Activated CD8-positive, alpha-beta memory T cell treated with anti-CD3 and anti-CD28 coated beads for 4 hours (primary cell): ENCODE measurements at places on chromosomes 11 and 22.

GRCh38 chr11:3095712-3096361, 38.6 kb upstream of the CARS1 start:
- DNase-seq, result no peak

- DNase-seq, result no peak
Observed at GRCh38 chr22:17945888-17946648, 78.3 kb downstream of the MICAL3 start.

DNA sequence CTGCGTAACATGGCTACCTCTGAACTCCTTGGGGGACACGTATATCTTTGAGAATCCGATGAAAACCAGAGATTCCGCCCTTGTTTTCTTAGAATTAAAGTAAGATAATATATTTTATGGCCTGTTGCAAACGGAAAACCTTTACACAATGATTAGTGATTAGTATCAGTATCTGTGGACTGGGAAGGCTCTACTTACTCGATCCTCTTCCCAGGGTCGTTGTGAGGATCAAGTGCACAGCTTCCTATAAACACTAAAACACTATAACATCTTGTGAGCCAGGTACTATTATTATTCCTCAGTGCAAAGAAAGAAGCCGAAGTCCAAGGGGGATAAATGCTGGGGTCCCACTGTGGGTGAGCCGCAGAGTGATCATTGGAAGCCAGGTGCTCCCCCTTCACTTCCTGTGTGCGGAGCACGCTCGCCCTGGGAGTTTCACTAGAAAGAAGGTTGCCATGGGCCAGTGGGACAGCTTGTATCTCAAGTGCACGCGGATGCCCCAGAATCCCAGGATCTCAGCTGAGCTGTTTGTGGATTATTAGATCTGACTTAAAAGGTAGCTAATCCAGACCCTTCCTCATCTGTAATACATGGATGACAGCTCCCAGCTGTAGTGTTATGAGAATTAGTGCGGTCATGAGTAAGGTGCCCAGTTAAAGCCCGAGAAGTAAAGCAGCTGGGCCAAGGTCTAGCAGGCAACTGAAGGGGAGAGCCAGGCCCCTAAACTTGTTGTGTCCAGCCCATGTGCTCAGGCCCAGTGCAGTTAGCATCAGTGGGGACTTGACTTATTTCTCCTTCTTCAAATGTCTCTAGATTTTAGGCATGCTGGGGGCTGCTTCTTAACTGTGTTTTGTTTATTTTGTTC, 839 bp downstream of the CBY1 start:
- DNase-seq, result no peak

GRCh38 chr22:44876921-44877320, 124.5 kb downstream of the ARHGAP8 start:
- DNase-seq, result no peak

DNA sequence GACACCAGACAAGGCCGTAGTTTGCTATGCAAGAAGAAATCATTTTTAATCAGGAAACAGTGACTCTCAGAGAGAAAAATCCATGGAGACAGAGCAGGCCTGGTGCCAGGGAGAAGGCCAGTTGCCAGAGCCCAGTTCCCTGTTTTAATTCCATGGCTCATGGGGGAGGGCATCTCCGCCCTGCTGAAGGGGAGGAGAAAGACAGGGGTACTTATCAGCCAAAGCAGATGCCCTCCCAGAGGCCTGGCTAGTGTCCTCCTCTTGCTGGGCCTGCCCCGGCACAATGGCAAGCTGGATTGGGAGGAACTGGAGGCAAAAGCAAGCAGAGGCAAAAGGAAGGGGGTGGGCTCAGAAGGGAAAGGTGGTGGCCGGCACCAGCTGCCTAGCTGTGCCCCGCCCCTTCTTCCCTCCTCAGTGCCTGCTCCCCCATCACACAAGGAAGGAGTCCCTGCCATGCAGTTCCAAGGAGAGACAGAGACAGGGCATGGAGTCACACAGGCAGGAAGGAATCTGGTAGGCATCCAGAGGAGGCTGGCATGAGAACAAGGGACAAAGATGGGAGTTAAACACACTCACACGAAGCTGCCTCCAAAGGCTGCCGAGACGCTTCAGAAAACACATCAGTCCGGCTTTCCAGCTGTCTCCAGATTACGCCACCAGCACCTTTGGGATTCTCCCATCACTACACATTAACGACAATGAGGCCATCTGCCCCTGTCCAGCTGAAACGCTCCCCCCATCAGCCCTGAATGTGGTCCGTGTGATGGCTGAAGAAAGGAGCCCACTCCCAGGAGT, 591.8 kb downstream of the BUD13 start:
- DNase-seq, result no peak

DNA sequence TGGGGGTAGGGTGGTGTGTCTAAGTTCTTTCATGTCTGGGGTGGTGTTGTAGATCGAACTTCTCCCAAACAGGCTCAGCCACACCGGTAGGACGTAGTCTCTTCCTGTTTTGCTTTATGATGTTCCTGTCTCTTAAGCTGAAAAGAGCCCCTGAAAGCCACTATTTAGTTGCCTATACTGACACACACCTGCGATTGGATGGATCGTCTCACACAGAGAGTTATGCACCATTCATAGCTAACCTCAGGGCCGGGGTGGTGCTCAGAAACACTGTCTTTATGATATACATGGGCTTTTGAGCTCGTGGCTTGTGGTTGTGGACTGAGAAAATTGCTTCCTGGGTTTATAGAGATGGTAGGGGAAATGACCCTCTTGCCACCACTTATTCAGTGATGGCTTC, 137.6 kb downstream of the TEAD1 start:
- DNase-seq, result no peak

GRCh38 chr11:113992459-113993110, 17.7 kb downstream of the HTR3A start:
- no peak for DNase-seq

- DNase-seq, result no peak
Observed at GRCh38 chr11:44930588-44931302, 19.9 kb downstream of the TP53I11 start.

DNA sequence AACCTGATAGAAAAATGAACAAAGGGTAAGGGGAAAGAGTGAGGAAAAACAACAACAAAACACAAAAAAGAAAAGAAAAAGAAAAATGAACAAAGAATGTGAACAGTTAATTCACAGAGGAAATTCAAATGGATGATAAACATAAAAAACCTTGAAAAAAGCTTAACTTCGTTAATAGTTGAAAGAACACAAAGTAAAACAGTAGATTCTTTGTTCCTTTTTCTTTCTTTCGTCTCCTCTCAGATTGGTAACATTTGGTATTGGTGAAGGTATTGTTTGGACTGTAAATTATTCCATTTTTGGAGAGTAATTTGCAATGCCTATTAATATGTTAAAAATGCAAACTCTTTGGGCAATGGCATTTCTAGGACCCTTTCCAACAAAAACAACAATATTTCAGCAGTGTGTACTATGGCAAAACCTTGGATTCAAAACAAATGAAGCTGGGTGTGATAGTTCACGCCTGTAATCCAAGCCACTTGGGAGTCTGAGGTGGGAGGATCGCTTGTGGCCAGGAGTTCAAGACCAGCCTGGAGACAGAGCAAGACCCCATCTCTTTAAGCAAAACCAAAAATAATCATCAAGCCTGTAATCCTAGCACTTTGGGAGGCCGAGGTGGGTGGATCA, 3.3 kb upstream of the BACE1 start:
- no peak for DNase-seq

DNA sequence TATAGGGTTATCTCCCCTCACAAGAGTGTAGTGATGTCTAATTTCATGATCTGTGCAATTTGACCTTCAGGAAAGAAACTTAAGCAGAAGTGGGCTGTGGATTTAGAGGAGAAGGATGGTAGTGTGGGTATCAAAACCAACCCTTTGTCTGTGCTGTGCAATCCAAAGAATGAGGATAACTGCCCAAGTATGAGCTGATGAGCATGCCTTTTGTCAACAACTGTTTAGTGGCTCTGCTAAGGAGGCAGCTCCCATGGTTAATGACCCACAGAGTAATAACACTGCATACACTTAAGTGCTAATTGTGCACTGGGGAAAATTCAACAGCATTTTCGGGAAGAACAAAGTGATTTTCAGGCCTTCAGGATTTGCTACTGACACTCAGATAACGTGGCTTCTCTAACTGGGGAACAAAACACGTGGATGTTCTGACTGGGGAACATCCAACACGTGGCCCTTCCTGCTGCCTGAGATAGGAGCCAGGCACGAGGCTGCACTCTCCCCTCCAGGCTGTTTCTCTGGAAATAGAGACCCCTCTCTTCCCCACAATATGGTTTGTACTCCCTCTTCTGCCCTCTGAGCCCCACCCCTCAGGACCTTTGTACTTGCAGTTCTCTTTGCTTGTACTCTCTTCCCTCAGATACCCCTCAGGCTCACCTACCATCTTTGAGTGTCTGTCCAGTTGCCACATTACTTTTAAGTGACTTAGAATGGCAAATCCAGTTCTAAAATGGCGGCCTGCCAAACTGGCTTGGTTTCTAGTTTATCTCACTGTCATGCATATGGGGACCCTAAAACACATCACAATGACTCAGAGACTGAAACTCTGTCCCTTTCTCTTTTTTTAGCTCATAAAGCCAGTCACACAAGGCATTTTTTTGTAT, 234.9 kb upstream of the POU2AF2 start:
- no peak for DNase-seq

DNA sequence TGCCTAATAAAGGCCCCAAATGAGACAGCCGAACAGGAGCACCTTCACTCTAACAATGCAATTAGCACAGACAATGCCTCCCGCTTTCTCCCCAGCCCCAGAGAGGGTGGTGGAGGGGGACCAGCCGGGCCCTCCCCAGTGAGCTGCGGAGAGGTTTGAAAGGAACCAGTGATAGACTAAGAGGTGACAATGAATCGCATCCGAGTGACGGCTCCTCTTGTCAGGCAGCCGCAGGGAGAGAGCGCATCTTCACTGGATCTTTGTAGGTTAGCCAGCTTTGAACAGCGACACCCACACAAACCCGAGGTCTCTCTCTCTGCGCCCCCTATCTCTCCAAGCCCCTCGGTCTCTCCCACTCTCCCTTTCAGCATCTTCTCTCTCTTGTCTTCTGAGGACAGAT, 28.0 kb downstream of the FLRT1 start:
- no peak for DNase-seq

- DNase-seq, result no peak
Observed at GRCh38 chr22:37109242-37109917, at the start of gene TMPRSS6. TSS of gene TMPRSS6 (minus strand) at chr22:37109713. CDS start at chr22:37103417, 6,296 bp downstream.

DNA sequence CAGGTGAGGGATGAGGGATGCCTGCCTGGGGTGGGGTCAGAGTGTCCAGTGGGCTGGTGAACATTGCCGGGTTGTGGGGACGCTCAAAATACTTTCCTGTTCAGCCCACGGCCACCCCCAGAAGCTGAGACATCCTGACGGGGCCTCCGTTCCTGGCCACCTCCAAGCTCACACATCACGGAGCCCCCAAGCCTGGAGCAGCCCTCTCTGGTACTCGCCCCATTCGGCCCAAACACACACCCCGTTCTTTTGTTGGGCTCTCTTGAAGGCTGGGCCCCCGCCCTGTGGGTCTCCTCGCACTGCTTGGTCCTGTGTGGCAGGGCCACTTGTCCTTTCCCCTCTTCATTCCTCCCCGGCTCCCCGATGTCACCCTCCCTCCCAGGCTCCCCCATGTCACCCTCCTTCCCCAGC, 442.6 kb downstream of the TBC1D22A start:
- DNase-seq, result no peak

GRCh38 chr11:103998826-103999508, 37.5 kb upstream of the DDI1 start:
- DNase-seq, result no peak

- DNase-seq, result no peak
Observed at GRCh38 chr11:134447696-134448095, 35.7 kb upstream of the B3GAT1 start.

- no peak for DNase-seq
Observed at GRCh38 chr22:49886346-49887063, 31.7 kb downstream of the ALG12 start.

- no peak for DNase-seq
Observed at GRCh38 chr11:88779577-88779976, 286.2 kb downstream of the GRM5 start.

GRCh38 chr22:40637183-40638150, 948 bp upstream of the MRTFA start:
- no peak for DNase-seq

DNA sequence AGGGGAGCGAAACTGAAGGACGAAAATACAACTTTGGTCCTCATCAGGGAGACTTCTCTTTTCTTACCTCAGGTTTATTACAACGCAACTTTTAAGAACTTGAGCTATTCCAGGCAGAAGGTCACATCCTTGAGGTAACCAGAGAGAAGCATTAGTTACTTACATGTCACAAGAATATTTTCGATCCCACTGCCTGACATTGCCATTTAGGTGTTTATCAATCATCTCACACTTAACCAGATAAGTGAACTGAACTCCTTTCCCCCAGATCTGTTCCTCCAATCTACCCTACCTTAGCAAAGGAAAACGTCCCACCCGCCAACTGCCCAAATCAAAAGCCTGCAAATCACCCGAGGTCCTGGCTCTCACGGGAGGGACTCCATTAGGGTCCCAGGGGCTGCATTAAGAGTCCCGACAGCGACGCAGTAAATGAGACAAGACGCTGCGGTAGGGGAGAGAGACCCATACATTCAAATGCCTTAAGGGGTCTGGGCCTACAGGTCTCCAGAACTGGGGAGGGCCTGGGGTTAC, 734 bp downstream of the ZNF280B start:
- no peak for DNase-seq

GRCh38 chr11:1453611-1454034, 33.0 kb downstream of the MOB2 start:
- DNase-seq, result no peak

GRCh38 chr11:102560555-102561011, 30.0 kb upstream of the MMP7 start:
- no peak for DNase-seq

- no peak for DNase-seq
Observed at GRCh38 chr11:109552376-109552775, 130.4 kb downstream of the C11orf87 start.

GRCh38 chr11:67667490-67668191, 6.8 kb downstream of the ALDH3B2 start:
- DNase-seq, result no peak

- DNase-seq, result no peak
Observed at GRCh38 chr22:26656891-26657851, at the start of gene MIAT. TSS of gene MIAT (plus strand) at chr22:26657588.

GRCh38 chr11:76206327-76207081, at the start of gene WNT11:
TSS of gene WNT11 (minus strand) at chr11:76206502. CDS start at chr11:76206407, 95 bp downstream.
- DNase-seq, result no peak

DNA sequence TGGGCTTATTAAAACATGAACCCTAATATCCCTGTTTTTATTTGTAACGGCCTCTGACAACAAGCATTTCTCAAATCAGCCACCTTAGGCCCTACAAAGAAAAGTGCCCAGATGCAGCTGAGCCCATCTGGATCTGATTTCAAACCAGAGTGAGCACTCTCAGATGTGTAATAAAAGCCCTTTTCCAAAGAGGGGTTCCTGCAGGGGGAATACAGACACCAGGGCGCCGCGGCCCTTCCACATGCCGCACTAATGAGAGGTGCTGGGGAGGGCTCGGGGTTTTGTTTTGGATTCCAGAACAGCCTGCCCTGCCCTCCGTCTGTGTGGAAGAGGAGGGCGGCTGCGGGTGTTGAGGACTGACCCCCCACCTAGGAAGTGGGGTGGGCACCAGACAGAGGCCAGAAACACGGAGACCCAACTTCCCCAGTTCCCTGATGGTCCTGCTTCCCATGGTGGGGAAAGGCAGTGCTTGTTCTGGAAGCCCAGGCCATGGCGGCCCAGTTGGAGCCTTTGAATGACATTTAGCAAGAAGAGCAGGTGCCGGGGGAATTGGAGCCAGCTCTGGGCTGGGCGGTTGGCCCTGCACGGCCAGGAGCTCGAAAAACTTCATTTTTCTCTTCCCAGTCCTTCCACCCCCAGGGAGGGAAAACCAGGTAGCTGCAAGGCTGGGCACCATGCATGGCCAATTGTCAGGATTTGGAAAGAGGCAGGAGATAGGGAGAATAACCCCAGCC, 63.7 kb downstream of the MACROD1 start:
- no peak for DNase-seq
